SHP77 treated with DMSO at 0.1 percent for 48 hours (cell line): ENCODE measurements at places on chromosomes 11 and 22.

GRCh38 chr11:706439-706956 is 467 bp downstream of the EPS8L2 start:
- no peak for DNase-seq

DNA sequence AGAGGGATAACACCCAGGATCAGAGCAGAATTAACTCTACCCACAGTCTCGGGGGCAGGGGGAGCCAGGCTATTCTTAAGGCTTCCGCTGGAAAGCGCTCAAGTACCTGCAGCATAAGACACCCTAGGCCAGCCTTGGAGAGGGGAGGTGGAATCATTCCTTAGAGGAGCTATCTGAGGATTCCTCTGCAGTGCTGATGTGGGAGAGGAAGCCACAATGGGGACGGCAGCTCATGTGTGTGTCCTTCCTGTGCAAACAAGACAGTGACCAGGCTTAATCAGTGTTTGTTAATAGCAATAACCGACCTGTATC is 382.2 kb upstream of the CADM1 start:
- no peak for DNase-seq

- no peak for DNase-seq
Measured at GRCh38 chr11:63020671-63021291, 5.1 kb upstream of the SLC22A8 start.

- DNase-seq, result no peak
Measured at GRCh38 chr11:19978668-19979518, 181.4 kb downstream of the DBX1 start.

DNA sequence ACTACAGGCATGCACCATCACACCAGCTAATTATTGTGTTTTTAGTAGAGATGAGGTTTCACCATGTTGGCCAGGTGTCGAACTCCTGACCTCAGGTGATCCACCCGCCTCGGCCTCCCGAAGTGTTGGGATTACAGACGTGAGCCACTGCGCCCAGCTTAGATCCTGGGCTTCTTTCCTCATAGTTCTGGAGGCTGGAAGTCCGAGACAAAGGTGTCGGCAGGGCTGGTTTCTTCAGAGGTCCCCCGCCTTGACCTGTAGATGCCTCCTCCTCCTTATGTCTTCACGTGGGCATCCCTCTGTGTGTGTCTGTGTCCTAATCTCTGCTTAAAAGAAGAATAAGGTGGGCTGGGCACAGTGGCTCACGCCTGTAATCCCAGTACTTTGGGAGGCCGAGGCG is 44.2 kb upstream of the FBLN1 start:
- no peak for DNase-seq
